GM23248 (cell line): ENCODE measurements at places on chromosomes 3 and 15.

DNA sequence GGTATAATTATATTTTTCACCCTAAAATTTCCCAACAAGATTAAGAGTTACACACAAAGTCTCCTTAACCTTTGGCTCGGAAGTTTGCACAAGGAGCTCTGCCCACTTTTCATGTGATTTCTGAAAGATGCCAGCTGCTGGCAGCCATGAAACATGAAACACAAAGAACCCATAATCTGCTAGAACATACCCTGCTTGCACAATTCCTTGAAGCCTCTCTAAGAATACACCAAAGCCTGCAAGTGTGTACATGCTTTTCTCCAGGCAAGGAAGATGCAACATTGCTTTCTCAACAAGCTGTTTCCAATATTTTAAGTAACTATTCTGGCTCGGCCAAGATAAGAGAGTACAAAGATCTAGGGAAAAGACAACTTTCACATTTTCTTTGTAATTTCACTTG, 182.0 kb upstream of the WNT5A start:
- DNase-seq, result no peak

- no peak for DNase-seq
Observed at GRCh38 chr3:183959214-183959613, 58.5 kb downstream of the ABCC5 start.

GRCh38 chr3:55511895-55512570, 24.9 kb upstream of the WNT5A start:
- DNase-seq, result peak; percentile 90

GRCh38 chr3:187849016-187849654, 103.9 kb upstream of the BCL6 start:
- no peak for DNase-seq

- peak; percentile 38 for DNase-seq
Observed at GRCh38 chr15:20645956-20646355, 104.4 kb upstream of the GOLGA6L6 start.

DNA sequence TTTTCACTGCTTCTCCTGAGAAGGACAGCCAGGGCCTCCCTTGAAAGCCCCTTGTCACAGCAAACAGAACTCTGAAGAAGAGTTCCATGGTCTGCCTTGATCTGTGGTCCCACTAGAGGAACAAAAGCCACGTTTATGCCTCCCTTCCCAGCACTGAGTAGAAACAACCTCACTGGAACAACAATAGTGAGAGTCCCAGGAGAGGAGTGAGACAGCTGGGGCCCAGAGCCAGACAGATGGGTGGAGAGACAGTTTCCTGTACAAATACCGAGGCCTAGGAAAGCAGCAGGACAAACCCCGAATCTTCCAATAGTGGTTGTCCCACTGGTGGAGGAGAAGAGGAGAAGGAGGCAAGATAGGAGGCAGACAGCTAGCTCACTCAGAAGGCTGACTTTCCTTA, 106.1 kb downstream of the WDR76 start:
- peak; percentile 46 for DNase-seq

- no peak for DNase-seq
Observed at GRCh38 chr15:31078471-31078870, 23.1 kb downstream of the TRPM1 start.

DNA sequence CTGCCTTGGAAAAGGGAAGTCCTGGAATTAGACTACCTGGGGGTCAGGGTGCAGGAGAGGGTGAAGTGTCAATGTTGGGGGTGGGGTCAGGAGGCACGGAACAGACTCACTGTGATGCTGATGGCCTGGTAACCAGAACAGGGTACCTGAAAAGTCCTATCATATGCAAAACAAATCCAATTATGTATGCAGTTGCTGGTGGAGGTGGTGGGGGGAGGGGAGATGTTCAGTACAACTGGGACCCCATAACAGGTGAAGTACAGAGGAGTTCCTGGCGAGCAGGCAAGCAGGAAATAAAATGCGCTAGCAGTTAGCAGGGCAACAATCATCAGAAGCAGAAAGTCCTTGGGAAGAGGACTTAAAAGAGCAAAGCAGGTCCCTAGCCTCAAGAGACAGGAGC, 4.2 kb upstream of the KATNBL1 start:
- DNase-seq, result no peak

- DNase-seq, result no peak
Observed at GRCh38 chr3:112767177-112767576, 79.5 kb downstream of the CD200R1L start.

- no peak for DNase-seq
Observed at GRCh38 chr3:23830869-23831484, 25.2 kb downstream of the UBE2E1 start.
